A549 treated with AZD2906 at 1 μM for 4 hours (cell line): ENCODE measurements at places on chromosomes 12 and 14. TPM values are rescaled to one million over a fixed set of nuclear protein-coding genes. Genes with fewer than 3 reads are reported as not detected.

The KRT73 gene
- not detected in 5 replicates for total RNA-seq

The OR6C74 gene
- total RNA-seq: not detected in 5 replicates

The KRT6B gene
- 0.05 to 0.07 TPM in 2 of 5 replicates, not detected in the others for total RNA-seq

The LAG3 gene
- total RNA-seq: 0.83 to 1.6 TPM (median 1.4 TPM) in 5 replicates

The AQP6 gene
- not detected in 5 replicates for total RNA-seq

The HVCN1 gene
- 0.40 to 0.86 TPM (median 0.72 TPM) in 5 replicates for total RNA-seq

The PLEKHH1 gene
- 2.2 to 3.8 TPM (median 3.1 TPM) in 5 replicates for total RNA-seq

The PLCZ1 gene
- not detected in 5 replicates for total RNA-seq

The STAC3 gene
- total RNA-seq: 0.22 to 0.56 TPM (median 0.42 TPM) in 5 replicates

The FAIM2 gene
- total RNA-seq: 0.01 to 0.13 TPM (median 0.03 TPM) in 3 of 5 replicates, not detected in the others

The RDH5 gene
- total RNA-seq: 1.9 to 2.6 TPM (median 2.1 TPM) in 5 replicates

The SLC5A8 gene
- total RNA-seq: not detected in 5 replicates

The NPFF gene
- 0.19 to 0.24 TPM in 2 of 5 replicates, not detected in the others for total RNA-seq

The NAV3 gene
- total RNA-seq: 6.6 to 9.6 TPM (median 7.5 TPM) in 5 replicates

The CFAP54 gene
- 0.98 to 1.5 TPM (median 1.1 TPM) in 5 replicates for total RNA-seq

The C14orf180 gene
- total RNA-seq: not detected in 5 replicates

The ALX1 gene
- 4.1 to 5.0 TPM (median 4.8 TPM) in 5 replicates for total RNA-seq

The KRT3 gene
- 0.03 to 0.06 TPM in 2 of 5 replicates, not detected in the others for total RNA-seq

The FOXA1 gene
- 4.3 to 6.4 TPM (median 5.8 TPM) in 5 replicates for total RNA-seq

The TAS2R7 gene
- not detected in 5 replicates for total RNA-seq

The GPR132 gene
- total RNA-seq: 0.40 to 0.68 TPM (median 0.55 TPM) in 5 replicates
